Activated naive CD4-positive, alpha-beta T cell treated with anti-CD3 and anti-CD28 coated beads, Interleukin-2, amount 50 U/mL, for 16 hours (primary cell): ENCODE measurements at places on chromosomes 5 and 9.

DNA sequence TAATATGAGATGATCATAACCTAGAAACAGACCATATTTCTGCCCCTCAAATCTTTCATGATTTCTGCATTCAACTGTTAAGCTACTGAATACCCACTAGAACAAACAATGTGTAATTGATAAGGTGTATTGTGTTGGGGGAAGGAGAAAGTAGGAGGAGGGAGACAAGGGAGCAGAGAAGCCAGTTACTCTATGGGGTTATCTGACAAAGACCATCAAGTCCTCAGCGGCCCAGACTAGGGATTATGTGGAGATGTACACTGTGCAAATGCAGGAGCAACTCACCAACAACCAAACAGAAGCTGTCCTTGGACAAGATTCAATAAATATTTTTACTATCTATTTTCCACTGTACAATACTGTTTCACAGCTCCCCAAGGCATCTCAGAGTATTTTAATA lies 2.7 kb downstream of the NRG2 start:
- DNase-seq, result no peak

DNA sequence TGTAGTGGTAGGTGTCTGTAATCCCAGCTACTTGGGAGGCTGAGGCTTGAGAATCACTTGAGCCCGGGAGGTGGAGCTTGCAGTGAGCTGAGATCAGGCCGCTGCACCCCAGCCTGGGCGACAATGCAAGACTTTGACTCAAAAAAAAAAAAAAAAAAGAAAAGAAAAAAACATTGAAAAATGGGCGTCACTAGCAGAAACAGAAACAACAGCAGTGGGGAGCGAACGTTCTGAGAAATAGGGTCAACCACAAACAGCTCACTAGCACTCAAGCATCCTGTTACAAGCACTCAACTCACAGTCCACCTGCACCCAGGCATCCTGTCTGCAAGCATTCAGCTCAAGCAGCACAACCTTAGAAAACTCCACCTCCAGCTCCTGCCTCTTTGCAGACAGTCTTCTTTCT lies 17.2 kb downstream of the TRIM14 start:
- DNase-seq, result peak; percentile 68

DNA sequence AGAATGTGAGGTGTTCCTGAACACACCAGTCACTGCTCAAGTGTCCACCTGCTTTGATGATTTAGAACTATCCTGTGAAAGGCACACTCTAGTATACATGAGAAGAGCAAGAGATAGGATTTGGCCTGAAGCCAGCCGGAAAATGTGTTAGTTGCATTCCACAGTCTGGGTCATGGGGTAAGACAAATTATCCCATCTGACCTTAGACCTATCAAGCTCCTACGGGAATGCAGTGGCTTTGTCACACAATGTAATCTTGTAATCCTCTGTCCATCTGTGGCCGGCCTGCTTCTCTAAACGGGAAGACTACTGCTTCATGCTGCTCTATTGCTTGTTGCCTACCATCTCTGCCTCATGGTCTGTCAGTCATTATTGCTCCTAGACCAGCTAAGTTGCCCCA lies 92.4 kb upstream of the PRRC1 start:
- DNase-seq, result no peak

GRCh38 chr9:136661641-136662325 lies 933 bp upstream of the EGFL7 start:
- DNase-seq, result no peak

DNA sequence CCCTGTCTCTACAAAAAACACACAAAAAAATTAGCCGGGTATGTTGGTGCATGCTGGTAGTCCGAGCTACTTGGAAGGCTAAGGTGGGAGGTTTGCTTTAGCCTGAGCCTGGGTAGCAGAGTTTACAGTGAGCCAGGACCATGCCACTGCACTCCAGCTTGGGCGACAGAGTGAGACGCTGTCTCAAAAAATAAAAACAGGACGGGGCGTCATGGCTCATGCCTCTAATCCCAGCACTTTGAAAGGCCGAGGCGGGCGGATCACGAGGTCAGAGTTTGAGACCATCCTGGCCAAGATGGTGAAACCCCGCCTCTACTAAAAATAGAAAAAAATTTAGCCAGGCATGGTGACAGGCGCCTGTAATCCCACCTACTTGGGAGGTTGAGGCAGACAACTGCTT lies 40.3 kb downstream of the UBE2D2 start:
- no peak for DNase-seq

- no peak for DNase-seq
These were observed 33.8 kb upstream of the DTWD2 start for GRCh38 chr5:119022017-119022745.

DNA sequence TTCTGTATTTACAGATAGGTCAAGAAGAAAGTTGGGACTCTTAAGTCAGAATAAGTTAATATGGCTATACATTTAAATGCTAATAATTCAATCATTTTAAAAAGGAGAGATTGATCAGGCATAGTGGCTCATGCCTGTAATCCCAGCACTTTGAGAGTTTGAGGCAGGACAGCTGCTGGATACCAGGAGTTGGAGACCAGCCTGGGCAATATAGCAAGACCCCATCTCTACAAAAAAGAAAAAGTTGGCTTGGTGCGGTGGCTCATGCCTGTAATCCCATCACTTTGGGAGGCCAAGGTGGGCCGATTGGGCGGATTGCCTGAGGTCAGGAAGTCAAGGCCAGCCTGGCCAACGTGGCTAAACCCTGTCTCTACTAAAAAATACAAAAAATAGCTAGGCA lies 15.0 kb upstream of the GLDC start:
- DNase-seq, result no peak

GRCh38 chr9:116687754-116688135 lies 640 bp downstream of the TRIM32 start:
- no peak for DNase-seq

- no peak for DNase-seq
These were observed 26.0 kb upstream of the LPAR1 start for GRCh38 chr9:111064160-111064837.

GRCh38 chr9:96417661-96418082 lies 498 bp downstream of the ZNF367 start:
- DNase-seq, result no peak

GRCh38 chr5:36206913-36207312 lies 34.8 kb downstream of the NADK2 start:
- no peak for DNase-seq

DNA sequence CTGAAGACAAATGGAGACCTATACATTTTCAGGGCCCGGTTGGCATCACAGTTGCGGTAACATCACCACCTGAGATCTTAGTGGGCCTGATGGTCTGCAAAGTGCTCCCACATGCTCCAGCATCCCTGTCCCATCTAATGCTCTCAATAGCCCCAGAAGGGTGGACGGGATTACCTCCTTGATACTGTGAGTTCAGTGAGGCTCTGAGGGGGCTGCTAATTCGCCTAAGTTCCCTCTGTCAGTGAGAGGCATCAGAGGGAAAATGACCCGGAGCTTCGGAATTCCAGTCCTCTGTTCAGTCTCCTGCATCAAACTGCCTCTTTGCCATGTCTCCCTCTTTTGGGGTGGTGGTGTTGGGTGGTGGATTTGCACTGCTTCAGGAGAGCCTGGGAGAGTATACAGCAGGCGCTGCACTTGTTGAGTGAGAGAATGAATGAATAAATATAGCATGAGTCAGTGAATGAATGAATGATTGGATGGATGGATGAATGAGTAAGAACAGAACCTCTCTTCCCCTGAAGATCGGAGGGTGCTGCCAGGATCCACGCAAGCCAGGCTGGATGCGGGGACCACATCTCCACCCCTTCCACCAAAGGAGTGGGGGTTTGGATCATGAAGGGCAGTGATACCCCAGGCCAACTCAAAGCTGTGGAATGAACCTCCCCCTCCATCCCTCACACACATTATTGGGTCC lies 141.0 kb downstream of the GABBR2 start:
- DNase-seq, result no peak

DNA sequence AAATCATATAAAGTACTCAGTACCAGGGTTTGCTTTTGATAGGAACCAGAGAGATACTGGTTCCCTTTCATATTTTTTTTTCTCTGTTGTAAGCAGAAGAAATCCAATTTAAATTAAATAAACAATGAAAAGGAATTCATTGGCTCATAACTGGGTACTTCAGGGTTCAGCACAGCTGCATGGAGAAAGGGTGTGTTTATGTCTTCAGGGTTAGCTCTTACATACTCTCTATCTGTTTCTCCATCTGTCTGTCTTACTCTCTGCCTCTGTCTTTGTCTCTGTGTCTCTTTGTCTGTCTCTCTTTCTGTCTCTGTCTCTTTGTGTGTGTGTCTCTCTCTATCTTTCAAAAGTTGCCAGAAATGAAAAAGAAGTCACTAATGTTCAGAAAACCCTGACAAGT lies 345.9 kb downstream of the MSX2 start:
- no peak for DNase-seq

DNA sequence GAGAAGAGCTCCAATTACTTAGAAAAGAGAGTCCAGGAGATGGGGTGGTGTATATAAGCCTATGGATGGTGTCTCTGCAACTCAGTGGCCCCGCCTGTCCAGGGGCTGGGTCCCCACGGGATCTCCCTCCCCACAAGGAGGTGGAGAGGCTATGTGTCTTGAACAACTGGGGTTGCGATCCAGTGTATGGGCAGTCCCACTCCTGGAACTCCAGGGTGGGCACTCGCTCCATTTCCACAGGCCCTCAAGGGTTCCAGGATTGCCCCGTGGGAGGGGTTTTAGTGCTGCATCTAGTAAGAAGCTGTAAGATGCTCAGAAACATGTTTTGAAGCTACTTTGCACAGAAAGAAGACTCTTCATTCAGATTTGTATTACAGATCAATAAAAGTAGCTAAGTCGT lies 558 bp upstream of the SMAD5 start:
- DNase-seq, result no peak

DNA sequence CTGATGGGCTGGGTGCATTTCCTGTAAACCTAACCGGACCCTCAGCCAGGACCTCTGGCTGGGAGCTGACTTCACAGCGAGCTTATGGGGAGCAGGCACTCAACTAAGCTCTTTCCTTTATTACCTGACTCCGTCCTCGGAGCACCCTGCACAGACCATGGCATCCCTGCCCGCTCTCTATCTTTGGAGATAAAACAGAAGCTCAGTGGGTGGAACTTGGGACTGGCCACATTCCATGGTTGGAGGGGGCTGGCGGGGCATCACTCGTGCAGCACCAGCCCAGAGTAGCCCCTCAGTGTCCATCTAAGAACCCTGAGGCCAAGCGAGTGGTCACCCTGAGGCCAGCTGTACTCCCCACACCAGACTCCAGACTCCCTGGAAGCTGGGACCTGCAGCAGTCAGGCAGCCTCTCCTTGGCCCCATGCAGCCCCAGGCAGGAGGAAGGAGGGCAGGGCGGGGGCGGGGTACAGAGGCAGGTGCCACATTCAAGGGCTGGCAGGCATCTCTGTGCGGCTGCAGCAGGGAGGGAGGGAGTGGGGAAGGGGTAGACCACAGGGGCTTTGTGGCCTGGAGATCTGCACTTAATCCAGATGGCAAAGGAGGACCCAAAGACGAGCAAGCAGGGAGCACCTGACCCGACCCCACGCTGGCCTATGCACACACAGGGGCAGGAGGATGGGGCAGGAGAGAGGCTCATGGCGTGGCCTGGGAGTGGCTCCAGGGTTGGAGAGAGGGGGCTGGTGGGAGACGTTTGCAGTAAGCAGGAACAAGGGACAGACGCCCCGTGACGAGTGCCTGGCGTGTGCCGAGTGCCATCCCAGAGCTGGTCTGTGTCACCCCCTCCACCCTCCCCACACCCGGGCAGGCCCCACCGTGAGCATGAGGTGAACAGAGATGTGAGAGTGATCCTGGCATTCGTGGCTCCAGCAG lies 26.1 kb downstream of the GLT6D1 start:
- no peak for DNase-seq
